ENCODE measurements at places on chromosomes 12 and 14. TPM values are rescaled to one million over a fixed set of nuclear protein-coding genes. Genes with fewer than 3 reads are reported as not detected.

The DHRS2 gene
- total RNA-seq, result 1.2 TPM

The APOF gene
- total RNA-seq, result not detected

The SLCO1B1 gene
- not detected for total RNA-seq

The GALNT6 gene
- 0.26 TPM for total RNA-seq

DNA sequence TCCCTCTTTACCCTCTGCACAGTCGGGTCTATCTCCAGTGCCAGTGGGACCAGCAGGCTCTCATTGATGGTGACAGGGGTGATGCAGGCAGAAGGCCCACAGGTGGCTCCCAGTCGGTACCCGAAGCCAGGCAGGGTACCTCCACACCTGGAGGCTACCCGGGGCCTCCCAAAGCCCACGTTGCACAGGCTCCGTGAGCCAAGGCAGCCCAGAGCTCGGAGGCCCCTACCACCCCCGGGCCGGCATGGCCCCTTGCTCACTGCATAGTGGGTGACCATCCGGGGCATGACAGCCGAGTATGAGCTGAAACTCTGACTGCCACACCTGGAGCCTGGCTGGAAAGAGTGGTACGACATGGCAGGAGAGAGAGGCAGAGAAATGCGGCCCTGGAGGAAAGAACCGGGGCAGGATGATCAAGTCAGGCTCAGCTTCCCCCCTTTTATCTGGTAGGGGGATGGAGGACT lies at the start of gene KRT82:
TSS of gene KRT82 (minus strand) at position 414 of the 464 bp plus-strand sequence. CDS start at position 356, 58 bp downstream.
- DNase-seq, result no peak
- no peak within 1 kb of the TSS for H3K4me3 ChIP-seq
- H3K27me3 ChIP-seq, result no peaks in the 10 kb centered on the region

GRCh38 chr12:113689047-113689610 lies 217.5 kb upstream of the LHX5 start:
- H3K4me3 ChIP-seq, result no peak overlapping the region
- H3K27ac ChIP-seq, result no peak overlapping the region
- no peak for DNase-seq
- no peaks in the 10 kb centered on the region for H3K36me3 ChIP-seq

Measured in A673 (cell line).